ENCODE measurements at places on chromosomes 1 and 21.

DNA sequence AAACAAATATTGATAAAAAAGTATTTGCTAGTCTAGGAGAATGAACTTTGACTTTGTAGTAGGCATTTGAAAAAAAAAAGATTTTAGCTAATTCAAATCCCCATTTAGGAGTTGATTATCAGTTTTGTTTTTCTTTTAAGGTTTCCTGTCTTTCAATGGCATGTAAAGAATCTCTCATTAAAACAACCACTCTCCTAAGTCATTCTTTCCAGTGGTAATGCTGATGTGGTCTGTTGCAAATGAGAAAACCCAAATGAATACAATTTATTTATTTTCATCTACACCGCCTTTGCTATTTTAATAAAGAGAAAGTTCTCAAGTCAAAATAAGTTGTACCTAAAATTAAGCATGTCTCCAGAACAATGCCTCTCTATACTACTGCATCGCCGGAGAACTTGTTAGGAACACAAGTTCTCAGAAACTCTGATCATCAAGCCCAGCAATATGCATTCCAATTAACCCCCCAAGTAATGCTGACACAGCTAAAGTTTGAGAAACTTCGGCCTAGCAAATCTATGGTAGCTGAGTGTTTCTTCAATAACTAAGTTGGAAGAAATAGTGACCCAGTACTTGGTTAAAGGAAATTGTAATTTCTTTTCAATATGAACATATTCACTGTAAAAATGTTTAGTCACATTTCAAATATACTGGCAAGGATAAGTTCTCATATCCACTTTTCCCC, 255.1 kb downstream of the PTPRC start:
- DNase-seq: no peak

- no peak for DNase-seq
Observed at GRCh38 chr1:152543820-152544219, 22.8 kb downstream of the LCE3E start.

- no peak for DNase-seq
Observed at GRCh38 chr21:45828580-45829570, 152.7 kb upstream of the COL6A1 start.

- no peak for DNase-seq
Observed at GRCh38 chr1:15937706-15938168, 38.2 kb downstream of the ZBTB17 start.

GRCh38 chr1:182119631-182120030, 58.1 kb upstream of the ZNF648 start:
- DNase-seq: no peak

Data from stimulated activated CD8-positive, alpha-beta memory T cell treated with anti-CD3 and anti-CD28 coated beads, Interleukin-7, amount 100 ng/mL, for 48 hours (primary cell).